GDM1 (cell line): ENCODE measurements at places on chromosomes 16 and 17.

DNA sequence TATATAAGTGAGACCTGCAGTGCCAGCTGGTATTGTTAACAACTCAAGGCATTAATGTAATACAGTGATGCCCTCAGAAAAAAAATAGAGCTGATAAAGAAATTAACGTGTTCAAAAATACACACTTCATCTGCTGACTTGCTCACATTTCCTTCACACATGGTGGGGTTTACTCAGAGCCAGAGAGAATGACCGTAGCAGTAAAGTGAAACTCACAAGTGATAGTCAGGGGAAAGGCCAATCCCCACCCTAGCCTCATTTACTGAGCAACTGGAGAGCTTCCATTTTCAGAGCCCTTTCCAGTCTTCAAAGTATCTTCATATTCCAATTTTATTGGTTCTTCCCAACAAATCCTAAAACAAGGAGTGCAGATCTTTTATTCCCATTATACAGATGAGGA, 74.0 kb upstream of the HLF start:
- DNase-seq = no peak

- DNase-seq = no peak
Observed at GRCh38 chr16:534856-535445, 7.4 kb downstream of the CAPN15 start.

DNA sequence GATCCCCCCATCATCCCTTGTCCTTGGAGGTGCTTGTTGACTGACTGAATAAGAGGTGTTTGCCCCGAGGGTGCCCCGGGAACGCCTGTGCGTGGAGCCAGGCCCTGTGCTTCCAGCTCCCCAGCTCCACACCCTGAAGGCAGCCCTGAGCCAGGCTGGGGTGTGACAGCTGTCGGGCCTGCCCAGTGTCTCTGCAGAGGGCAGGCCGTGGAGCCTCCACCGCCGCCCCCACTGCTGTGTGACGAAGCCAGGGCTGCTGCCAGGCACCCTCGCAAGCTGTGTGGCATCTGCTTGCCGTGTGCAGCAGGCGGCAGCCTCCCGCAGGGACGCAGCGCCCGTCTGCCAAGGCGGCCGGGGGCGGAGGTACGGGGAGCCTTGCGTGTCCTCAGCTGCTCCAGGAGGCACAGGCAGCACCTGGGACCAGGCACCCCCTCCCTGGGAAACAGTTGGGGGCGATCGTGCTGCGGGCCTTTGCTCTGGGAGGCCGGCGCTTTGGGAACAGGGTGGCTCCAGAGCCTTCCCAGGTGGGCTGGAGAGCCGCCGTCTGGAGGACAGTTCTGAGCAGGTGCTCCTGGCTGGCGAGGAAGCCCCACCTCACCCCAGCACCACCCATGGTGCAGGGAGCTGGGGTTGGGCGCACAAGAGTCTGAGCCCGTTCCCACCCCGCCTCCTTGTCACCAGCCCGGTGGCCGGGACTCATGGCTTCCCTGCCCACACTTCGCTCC, 26.6 kb downstream of the GSE1 start:
- DNase-seq = no peak

GRCh38 chr17:17344507-17345293, 41.5 kb downstream of the NT5M start:
- DNase-seq = no peak

- no peak for DNase-seq
Observed at GRCh38 chr17:8829036-8829941, 30.1 kb upstream of the MFSD6L start.
